H1 (cell line): ENCODE measurements at places on chromosomes 7 and 10. TPM values are rescaled to one million over a fixed set of nuclear protein-coding genes. Genes with fewer than 3 reads are reported as not detected.
A peak's percentile ranks its signal among the peaks of the same experiment; 100 is the strongest.

DNA sequence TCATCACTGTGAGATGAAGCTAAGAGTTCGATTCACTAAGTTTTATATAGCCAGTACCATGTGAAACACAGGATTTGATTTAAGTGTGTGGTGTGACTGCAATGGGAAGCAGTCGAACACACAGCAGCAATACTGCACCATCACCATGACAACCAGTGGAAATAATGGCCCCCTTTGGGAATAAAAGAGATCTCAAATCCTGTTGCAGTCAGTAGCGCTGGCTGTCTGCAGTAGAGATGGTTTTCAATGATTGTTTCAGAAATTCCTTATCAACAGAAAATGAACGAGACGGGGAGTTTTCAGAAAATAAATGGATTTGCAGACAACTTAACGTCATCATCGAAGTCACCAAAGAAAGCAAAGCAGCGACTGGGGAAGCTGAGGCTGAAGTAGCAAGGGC lies 91.0 kb downstream of the PTPRE start:
- H3K4me1 ChIP-seq, result no peaks in the 10 kb centered on the region
- no peak overlapping the region for H3K27ac ChIP-seq
- no peak for DNase-seq
- no peak overlapping the region for H3K4me3 ChIP-seq
- no peaks in the 10 kb centered on the region for H3K36me3 ChIP-seq
- H3K27me3 ChIP-seq, result no peaks in the 10 kb centered on the region

DNA sequence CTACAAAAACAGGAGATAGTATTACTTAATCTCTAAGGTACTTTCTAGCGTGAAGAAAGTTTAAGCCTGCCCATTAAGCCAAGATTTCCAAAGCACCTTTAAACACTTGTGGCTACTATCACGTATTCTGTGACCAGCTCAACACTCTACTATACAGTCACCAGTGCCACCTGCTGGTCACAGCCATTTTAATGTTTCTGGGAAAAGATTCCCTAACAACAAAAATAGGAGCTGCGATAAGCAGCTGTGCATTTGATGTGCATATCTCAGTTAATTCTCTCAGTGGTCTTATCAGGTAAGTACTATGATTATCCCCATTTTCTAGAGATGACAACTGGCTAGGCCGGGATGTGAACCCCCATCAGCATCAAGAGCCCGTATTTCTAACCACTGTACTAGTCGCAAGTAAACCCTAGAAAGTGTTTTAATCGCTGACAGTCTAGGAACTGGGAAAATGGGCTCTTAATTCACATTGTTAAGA lies 860 bp downstream of the SEC31B start:
- peaks cover 5% of the 10 kb centered on the region for H3K36me3 ChIP-seq
- peaks cover 3% of the 10 kb centered on the region; the same call in 1 of the 2 replicates for H3K4me1 ChIP-seq
- peak; percentile 79 for DNase-seq
- H3K4me3 ChIP-seq, result no peak overlapping the region

- no peaks in the 10 kb centered on the region for H3K4me1 ChIP-seq
- H3K4me3 ChIP-seq, result no peak overlapping the region
Observed at GRCh38 chr10:30751678-30752331, 122.3 kb upstream of the LYZL2 start.

The TMEM72 gene
- total RNA-seq, result not detected in 2 replicates

DNA sequence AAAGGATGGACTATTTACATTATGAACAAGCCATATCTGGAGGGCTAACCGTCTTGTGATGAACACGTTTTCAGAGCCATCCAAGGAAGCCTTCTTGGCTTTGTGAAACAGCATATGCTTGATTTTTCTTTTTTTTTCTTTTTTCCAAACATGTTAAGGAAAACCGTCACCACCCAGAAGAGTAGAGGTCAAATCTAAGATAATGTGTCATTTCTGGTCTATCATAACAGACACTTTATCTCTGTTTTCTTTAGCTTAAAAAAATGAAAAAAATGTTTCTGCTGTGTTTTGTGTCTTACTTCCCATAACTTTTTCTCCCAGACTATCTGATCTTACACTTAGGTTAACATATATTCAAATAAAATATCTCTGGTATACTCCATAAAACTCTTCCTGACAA lies 76.1 kb upstream of the DGKB start:
- H3K36me3 ChIP-seq, result no peaks in the 10 kb centered on the region
- no peaks in the 10 kb centered on the region for H3K27me3 ChIP-seq
- no peak overlapping the region for H3K27ac ChIP-seq
- H3K4me3 ChIP-seq, result no peak overlapping the region

The CDHR3 gene
- total RNA-seq, result 5.9 and 6.4 TPM in 2 replicates

DNA sequence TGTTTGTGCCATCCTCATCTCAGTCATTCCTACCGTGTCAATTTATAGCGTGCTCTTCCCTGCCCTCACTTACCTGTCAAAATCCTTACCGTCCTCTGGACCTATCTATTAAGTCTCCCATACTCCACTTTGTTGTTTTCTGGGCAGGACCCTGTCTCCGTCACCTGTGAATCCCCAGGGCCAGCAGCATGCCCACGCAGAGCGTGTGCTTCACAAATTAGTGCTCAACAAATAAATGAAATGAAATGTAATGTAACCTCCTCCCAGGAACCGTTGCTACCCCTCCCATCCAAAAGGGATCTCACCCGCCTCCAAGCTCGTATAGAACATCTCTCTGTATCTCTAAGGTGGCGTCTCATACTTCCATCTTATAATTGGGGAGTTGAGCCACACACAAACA lies 589.9 kb upstream of the MGMT start:
- H3K27me3 ChIP-seq, result no peaks in the 10 kb centered on the region
- no peaks in the 10 kb centered on the region for H3K36me3 ChIP-seq

- H3K36me3 ChIP-seq, result no peaks in the 10 kb centered on the region
- no peak overlapping the region for H3K27ac ChIP-seq
- no peak overlapping the region for H3K4me3 ChIP-seq
- H3K27me3 ChIP-seq, result no peaks in the 10 kb centered on the region
- no peak for DNase-seq
- peaks cover 4% of the 10 kb centered on the region; the same call in 1 of the 2 replicates for H3K4me1 ChIP-seq
Observed at GRCh38 chr10:89283936-89284475, 17.8 kb upstream of the IFIT2 start.

DNA sequence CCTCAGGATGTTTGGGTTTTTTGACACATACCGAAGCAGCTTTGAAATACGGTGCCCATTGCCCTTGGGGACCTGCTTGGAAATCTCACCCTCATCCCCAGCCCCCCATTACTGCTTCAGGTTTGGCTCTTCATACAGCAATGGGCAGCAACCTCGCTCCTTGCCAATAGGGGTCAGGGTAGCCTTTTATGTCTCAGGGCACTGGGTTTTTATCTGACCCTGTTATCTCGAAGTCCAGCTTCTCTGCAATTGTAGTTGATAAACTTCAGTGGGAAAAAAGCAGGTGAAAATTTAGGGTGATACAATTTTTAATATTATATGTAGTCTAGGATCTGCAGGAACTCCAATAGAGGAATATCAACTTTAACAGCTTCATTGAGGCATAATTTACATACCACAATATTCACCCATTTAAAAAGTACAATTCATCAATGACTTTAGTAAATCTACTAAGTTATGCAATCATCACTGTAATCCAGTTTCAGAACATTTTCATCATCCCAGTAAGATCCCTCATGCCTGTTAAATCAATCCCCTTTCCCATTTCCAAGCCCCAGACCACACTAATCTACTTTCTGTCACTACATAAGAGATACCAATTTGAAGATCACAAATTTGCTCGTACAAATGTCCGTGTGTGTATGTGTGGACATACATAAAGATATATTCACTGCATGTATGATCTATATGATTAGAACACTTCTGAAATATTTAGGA lies 386.2 kb downstream of the KCNMA1 start:
- H3K4me3 ChIP-seq, result no peak overlapping the region
- H3K4me1 ChIP-seq, result no peaks in the 10 kb centered on the region
- DNase-seq, result no peak
- H3K27ac ChIP-seq, result no peak overlapping the region
- no peaks in the 10 kb centered on the region for H3K36me3 ChIP-seq

The GNAT3 gene
- not detected in 2 replicates for total RNA-seq

- no peak for DNase-seq
- no peaks in the 10 kb centered on the region for H3K4me1 ChIP-seq
- no peak overlapping the region for H3K4me3 ChIP-seq
- H3K36me3 ChIP-seq, result no peaks in the 10 kb centered on the region
- no peak overlapping the region for H3K27ac ChIP-seq
Observed at GRCh38 chr10:71771204-71771603, 2.1 kb downstream of the VSIR start.

DNA sequence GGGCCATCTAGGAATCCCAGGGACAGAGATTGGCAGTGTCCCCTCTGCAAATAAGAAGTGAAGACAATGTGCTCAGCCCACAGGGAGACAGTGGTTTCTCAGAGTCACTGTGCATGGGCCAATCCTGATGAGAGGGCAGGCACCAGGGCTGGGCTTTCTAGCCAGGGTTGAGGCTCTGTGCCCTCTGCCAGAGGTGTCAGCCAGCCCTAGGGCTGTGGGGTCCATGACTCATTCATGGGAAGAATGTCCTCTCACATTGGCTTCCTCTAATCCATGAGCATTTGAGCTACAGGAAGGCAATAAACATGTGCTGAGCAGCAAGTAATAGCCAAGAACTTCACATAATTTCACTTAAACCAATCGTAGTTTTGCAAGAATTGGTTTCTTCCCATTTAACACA lies 482.0 kb upstream of the MGMT start:
- no peaks in the 10 kb centered on the region for H3K4me1 ChIP-seq
- H3K4me3 ChIP-seq, result no peak overlapping the region
- H3K27me3 ChIP-seq, result no peaks in the 10 kb centered on the region
- no peak for DNase-seq
- no peaks in the 10 kb centered on the region for H3K36me3 ChIP-seq

DNA sequence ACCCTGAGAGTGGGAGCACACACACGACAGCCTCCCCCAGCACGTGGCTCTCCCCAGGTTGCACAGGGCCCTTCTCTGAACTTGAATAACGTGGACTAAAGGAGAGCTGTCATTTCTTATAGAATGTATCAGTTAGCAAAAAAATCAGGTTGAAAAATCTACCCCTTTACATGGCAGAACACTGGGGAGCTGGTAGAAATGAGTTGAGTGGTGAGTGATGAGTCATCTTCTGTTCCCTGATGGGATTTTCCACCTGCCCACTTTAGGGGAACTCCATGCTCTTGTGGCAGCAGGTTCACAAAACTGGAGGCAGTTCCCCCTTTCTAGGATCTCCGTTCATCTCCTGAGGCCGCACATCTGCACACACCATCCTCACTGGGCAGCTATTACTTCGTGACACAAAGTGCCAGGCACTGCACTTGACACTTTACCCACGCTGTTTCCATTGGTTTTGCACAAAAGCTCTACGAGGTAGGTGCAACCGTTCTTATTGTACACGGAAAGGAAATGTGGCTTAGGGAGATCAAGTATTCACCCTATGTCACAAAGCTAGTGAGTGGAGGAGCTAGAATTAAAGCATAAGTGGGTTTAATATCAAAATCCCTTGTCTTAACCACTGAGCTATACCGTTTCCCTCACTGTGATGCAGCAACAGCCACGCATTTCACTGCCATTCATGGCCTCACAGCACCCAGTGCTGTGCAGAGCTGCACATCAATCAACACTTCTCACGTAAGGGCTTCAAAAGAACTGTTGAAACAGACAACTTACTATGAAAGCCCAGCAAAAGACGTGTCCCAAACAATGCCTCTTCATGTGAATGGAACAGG lies 80.2 kb downstream of the RNF216 start:
- H3K4me3 ChIP-seq, result no peak overlapping the region
- no peak overlapping the region for H3K27ac ChIP-seq
- peaks cover 5% of the 10 kb centered on the region; the same call in 1 of the 2 replicates for H3K36me3 ChIP-seq
- no peaks in the 10 kb centered on the region for H3K27me3 ChIP-seq

The TAS2R3 gene
- total RNA-seq, result 0.59 and 0.99 TPM in 2 replicates

GRCh38 chr7:1040790-1041189 lies 3.6 kb upstream of the GPR146 start:
- H3K4me3 ChIP-seq, result no peak overlapping the region
- H3K27me3 ChIP-seq, result no peaks in the 10 kb centered on the region
- no peak overlapping the region for H3K27ac ChIP-seq
- H3K36me3 ChIP-seq, result no peaks in the 10 kb centered on the region
- DNase-seq, result no peak
- H3K4me1 ChIP-seq, result peaks cover 15% of the 10 kb centered on the region

The SPDYE1 gene
- not detected in 2 replicates for total RNA-seq

The PDK4 gene
- 0.23 and 0.26 TPM in 2 replicates for total RNA-seq

The AOC1 gene
- total RNA-seq, result 0.15 and 0.48 TPM in 2 replicates

The SAMD9L gene
- not detected in 2 replicates for total RNA-seq

DNA sequence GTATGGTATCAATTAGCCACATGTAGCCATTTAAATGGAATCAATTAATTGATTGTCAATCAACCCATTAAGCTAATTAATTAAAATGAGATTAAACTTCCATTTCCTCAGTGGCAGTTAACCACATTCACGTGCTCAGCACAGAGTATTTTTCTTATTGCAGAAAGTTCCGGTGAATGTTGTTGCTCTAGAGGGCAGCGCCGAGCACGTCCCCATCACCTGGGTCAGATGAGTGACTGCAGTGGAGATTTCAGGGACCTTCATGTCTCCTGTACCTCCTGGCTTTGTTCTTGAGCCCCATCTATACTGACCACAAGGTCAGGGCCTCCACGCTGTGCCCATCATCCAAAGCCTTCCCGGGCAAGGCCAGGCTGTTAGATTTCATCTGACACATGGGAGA lies 168.8 kb upstream of the MKI67 start:
- DNase-seq, result no peak
- H3K27ac ChIP-seq, result no peak overlapping the region
- H3K4me3 ChIP-seq, result no peak overlapping the region

DNA sequence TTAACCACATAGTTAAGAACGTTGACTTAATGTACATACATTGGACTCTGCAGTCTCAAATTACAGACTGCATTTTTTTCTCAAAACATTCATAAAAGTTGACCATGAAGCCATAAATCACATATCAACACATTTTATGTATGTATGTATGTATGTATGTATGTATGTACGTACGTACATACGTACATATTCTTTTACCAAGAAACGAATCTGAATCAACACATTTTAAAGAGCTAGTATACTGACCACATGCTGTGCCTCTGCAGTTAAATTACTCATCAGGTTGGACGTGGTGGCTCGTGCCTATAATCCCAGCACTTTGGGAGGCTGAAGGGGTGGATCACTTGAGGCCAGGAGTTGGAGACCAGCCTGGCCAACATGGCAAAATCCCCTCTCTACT lies 105.8 kb downstream of the GPR158 start:
- H3K27me3 ChIP-seq, result no peaks in the 10 kb centered on the region
- no peak overlapping the region for H3K27ac ChIP-seq
- H3K4me1 ChIP-seq, result no peaks in the 10 kb centered on the region
- no peak for DNase-seq
- no peak overlapping the region for H3K4me3 ChIP-seq
- H3K36me3 ChIP-seq, result no peaks in the 10 kb centered on the region

DNA sequence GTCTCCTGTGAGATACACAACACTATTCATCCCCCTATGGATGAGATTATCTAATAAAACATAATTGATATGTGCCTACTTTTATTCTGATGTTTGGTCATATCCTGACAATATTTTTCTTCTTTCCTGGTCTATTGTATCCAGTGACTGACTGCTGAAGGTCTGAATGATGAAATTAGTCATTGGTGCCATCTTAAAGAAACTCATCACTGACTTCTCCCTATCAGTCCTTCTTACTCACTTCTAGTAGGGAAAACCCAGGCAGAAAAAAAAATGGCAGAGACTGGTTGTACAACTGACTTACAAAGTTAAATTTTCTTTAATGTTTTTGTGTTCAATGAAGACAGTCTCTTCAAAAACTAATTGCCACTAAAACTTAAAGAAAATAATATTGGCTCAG lies 377.4 kb downstream of the HTR7 start:
- H3K4me1 ChIP-seq, result peaks cover 5% of the 10 kb centered on the region; the same call in 1 of the 2 replicates
- H3K4me3 ChIP-seq, result no peak overlapping the region
- no peaks in the 10 kb centered on the region for H3K27me3 ChIP-seq
- H3K27ac ChIP-seq, result no peak overlapping the region
- no peak for DNase-seq

The ZNF736 gene
- total RNA-seq, result not detected in 2 replicates
